ENCODE measurements at places on chromosomes 12 and 14.

- DNase-seq = no peak
These were observed 13.1 kb upstream of the LGR5 start for GRCh38 chr12:71426300-71427047.

DNA sequence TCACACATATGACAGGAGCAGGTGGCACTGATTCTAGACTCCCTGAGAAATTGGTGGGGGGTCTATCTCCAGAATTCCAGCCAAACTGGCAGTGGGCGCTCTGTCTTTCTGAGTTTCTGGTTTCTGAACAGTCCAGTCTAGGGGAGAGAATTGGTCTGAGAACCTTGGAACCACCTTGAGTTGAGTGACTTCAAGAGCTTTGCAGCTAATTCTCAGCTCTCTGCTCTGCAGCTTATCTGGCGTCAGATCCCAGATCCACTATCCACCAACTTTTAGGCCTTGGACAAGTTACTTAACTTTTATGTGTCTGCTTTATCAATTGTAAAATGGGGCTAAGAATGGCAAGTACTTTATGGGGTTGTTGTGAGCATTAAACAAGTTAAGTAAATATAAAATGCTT, 1.7 kb upstream of the KRT76 start:
- DNase-seq = no peak

GRCh38 chr14:99936056-99936455, 129.2 kb upstream of the EVL start:
- no peak for DNase-seq

- DNase-seq = no peak
These were observed 33.0 kb downstream of the RDH12 start for GRCh38 chr14:67734675-67735074.

DNA sequence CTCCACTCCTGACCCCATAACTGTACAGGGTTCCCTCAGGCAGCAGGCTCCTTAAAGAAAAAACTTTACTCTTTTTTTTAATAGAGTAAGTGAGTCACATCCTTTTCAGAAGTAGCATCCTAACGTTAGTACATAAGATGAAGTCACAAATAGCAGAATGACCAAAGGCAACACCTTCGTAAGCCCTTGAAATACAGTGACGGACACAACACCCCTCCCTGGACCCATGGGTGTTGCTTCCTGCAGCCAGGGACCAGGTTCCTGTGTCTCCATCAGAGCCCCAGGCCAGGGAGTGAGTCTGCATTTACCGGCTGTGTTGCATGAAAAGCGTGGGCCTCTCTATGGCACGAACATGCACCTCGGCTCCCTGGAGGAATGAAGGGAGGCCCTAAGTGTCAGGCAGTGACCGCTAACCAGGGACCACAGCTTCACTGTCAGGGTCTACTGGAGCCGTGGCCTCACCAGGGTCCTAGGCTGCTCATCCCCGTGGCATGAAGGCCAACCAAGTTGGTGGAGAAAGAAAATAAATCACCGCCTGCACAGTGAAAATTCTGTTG, 340.0 kb upstream of the SFSWAP start:
- no peak for DNase-seq

GRCh38 chr12:12724421-12725085, 7.4 kb downstream of the CDKN1B start:
- DNase-seq = no peak
